ENCODE measurements at places on chromosomes 13 and 19.

GRCh38 chr13:32036757-32037156 lies 5.2 kb downstream of the FRY start:
- DNase-seq, result no peak

DNA sequence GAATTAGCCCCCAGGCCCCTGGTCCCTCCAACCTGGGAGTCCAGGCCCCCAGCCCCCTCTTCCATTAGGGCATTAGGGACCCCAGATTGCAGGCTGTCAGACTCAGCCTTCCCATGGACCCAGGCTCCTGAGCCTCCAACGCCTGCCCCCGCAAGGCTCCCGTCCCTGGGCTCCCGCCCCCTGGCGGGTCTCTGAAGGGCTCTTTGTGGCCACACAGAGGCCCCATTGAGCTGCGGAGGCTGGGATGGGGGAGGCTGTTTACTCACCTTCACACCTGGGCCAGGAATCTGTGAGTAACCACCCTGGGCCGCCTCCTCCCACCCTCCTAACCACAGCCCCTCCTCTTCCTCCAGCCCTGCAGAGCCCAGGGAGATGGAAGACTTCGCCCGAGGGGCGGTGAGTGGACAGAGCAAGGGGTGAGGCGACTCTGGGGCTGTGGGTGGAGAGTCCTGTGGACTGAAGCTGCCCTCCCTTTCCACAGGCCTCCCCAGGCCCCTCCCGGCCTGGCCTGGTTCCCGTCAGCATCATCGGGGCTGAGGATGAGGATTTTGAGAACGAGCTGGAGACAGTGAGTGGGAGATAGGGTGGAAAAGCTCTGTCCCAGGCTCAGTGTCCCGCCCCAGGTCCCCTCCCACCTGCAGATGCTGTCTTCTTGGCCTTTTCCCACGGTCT lies 4.9 kb downstream of the ARHGEF1 start:
- peak; percentile 83 for DNase-seq

DNA sequence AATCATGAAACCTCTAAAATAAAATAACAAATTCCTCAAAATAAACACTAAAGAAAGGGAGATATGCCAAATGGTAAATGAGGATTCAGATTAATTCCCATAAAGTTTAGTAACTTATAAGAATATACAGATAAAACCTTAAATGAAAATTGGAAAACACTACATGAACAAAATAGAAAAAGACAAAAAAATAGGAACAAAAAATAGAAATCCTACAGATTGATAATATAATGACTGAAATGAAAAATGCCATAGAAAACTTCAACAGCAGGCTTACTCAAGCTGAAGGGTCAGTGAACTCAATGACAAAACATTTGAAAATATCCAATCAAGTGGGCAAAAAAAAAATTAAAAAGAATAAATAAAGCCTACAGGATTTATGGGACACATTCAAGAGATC lies 1784.8 kb downstream of the PCDH9 start:
- no peak for DNase-seq

DNA sequence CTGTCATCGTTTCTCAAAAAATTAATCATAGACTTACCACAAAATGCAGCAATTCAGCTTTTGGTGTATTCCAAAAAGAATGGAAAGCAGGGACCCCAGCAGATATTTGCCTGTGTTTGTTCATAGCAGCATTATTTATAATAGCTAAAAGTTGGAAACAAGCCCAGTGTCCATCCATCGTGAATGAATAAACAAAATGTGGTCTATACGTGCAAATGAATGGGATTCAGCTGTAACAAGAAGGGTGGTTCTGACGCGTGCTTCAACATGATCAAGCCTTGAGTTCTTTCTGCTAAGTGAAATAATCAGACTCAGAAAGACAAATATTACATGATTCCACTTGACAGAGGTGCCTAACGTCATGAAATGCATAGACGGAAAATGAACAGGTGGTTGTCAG lies 36.4 kb downstream of the PSG11 start:
- DNase-seq, result no peak

GRCh38 chr13:72221276-72221962 lies 354.4 kb upstream of the DACH1 start:
- no peak for DNase-seq

DNA sequence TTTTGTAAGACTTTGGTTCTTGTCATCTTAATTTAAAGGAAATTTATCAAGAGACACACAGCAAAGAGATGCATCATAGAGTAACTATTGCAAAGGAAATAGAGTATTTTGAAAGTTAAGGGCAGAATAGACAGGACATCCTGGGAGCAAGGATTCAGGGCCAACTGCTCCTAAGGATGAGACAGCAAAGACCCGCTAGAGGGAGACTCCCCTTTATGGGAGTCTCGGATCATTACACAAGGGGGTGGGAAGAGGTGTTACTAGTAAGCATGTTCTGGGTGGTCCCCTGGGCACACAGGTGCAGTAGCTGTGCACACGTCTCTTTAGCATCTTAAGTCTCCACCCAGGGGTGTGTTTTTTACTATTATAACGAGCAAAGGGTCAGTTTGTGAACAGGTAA lies 9.6 kb downstream of the ZSCAN5C start:
- no peak for DNase-seq
